GM23338 (cell line): ENCODE measurements at places on chromosomes 12 and 14. TPM values are rescaled to one million over a fixed set of nuclear protein-coding genes. Genes with fewer than 3 reads are reported as not detected.

The CCDC175 gene
- total RNA-seq: not detected in 2 replicates

The TRAFD1 gene
- total RNA-seq: 30.4 and 35.6 TPM in 2 replicates

GRCh38 chr12:38977132-38977531, 71.7 kb upstream of the CPNE8 start:
- no peaks in the 10 kb centered on the region for H3K36me3 ChIP-seq
- no peaks in the 10 kb centered on the region for H3K4me1 ChIP-seq
- DNase-seq: no peak
- no peak overlapping the region for H3K4me3 ChIP-seq
- H3K27ac ChIP-seq: no peak overlapping the region
- no peaks in the 10 kb centered on the region for H3K27me3 ChIP-seq

DNA sequence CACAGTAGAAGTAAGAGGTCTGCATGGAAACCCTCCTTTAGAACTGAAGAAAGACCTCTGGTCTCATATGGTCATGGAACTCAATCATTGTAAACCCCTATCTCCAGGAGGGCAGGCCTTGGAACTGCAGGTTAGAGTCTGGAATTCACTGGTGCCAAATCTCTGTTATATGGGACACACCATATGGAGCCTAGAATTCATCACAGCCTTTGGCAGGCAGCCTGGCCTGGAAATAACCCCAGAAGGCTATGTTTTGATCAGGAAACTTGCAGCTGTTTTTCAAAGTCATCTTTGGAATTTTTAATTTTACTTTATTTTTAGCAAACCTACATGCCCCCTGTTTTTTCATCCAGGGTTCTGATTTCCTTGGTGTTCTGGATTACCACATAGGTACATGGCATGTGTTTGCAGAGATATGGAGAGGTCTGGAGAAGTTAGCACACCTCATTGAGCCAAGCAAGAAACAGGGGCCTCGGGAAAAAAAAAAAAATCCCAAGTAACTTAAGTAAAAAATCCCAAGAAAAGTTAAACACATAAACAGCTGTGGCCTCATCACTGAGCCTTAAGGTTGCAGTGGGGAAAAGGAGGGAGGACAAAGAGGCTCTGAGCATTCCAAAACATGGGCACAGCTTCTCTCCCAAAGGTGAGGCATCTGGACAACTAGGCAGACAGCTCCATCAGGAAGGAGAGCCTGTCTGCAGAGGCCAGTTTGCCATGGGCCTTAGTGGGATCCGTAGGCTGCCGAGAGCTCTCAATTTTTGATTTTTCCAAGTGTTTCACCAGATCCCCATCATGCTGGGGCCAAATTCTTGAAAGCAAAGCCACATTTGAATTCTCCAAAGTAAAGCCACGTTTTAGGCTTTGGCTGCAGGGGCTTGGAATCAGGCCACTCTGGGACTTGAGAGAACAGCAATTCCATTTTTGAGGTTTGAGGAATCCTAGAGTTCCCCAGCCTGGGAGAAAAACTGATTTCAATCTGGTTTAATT, 339.6 kb upstream of the TBX3 start:
- no peak overlapping the region for H3K4me3 ChIP-seq
- H3K4me1 ChIP-seq: no peaks in the 10 kb centered on the region
- no peaks in the 10 kb centered on the region for H3K36me3 ChIP-seq
- no peak overlapping the region for H3K27ac ChIP-seq

DNA sequence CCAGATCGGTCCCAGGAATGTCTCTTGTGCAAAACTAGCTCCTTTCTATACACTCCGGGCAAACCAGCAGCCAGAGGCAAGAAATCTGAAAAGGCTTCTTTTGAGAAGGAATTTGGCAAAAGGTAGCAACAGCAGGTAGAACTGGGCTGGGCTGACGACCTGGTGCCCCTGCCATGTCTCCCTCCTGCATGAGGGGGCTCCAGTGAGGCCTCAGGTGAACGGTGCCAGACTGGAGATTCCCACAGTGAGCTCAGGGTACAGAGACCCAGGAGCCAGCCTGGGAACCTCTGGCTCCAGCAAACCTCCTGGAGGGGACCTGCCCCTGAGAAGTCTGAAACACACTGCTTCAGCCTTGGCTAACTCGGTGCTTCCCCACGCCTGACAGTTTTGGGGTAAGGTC, 10.8 kb downstream of the ITPK1 start:
- H3K36me3 ChIP-seq: no peaks in the 10 kb centered on the region
- H3K4me3 ChIP-seq: no peak overlapping the region
- no peak overlapping the region for H3K27ac ChIP-seq
- no peaks in the 10 kb centered on the region for H3K27me3 ChIP-seq

DNA sequence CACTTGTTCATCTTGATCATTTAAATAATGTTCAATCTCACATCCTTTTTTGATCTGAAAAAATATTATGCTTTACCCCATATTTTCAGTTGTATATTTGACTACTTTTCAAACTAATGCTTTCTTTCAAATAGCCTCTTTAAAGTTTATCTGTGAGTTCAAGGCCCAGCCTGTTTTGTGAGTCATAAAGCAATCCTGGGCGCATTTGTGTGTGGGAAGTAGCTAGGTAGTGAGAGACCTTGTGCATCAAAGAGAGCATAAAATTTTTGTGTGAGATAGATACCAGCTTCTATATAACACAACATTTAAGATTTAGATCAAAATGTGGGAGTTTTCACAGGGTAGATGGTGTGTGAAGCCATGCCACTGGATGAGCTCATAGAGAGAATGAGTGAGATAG, 405.6 kb downstream of the NAV3 start:
- no peak overlapping the region for H3K4me3 ChIP-seq
- H3K4me1 ChIP-seq: peaks cover 52% of the 10 kb centered on the region
- no peak overlapping the region for H3K27ac ChIP-seq
- no peak for DNase-seq
- H3K27me3 ChIP-seq: no peaks in the 10 kb centered on the region

- H3K4me3 ChIP-seq: no peak overlapping the region
- H3K36me3 ChIP-seq: no peaks in the 10 kb centered on the region
- no peak overlapping the region for H3K27ac ChIP-seq
- no peaks in the 10 kb centered on the region for H3K27me3 ChIP-seq
- peak; percentile 89 for DNase-seq
- H3K4me1 ChIP-seq: no peaks in the 10 kb centered on the region
Measured at GRCh38 chr14:76456200-76456599, 80.3 kb downstream of the ESRRB start.

DNA sequence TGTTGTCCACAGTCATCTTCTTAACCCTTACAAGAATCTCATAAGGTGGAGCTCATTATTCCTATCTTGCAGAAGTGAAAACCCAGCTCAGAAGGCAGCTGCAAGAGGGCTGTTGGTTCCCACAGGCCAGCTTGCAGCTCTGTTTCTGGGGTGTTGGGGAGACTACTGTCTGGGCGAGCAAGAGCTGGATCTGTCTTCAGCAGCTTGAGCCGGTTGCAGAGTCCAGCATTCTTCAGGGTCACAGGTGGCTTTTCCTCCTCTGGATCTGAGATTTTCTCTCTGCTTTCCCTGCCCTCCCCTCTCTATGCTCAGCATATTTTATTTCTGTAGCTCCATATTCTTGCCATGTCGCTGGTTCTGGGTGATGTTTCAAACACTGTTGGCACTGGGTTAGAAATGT, 87.4 kb downstream of the PAPOLA start:
- no peak overlapping the region for H3K4me3 ChIP-seq
- H3K36me3 ChIP-seq: no peaks in the 10 kb centered on the region
- no peak overlapping the region for H3K27ac ChIP-seq

DNA sequence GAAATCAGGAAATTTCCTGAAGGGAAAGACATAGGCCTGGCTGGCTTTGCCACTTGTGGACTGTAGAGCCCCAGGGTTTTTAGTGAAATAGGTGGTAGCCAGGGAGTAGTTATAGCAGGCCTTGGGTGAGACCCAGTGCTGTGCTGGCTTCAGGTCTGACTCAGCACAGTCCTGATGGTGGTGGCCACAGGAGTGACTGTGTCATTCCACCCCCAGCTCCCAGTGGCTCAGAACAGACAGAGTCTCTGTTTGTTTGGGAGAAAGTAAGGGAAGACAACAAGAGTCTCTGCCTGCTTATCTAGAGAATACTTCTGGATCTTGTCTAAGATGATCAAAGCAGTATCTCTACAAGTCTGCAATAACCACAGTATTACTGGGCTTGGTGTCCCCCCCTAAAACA, 27.5 kb upstream of the OR6J1 start:
- DNase-seq: no peak
- H3K4me3 ChIP-seq: no peak overlapping the region
- H3K4me1 ChIP-seq: no peaks in the 10 kb centered on the region
- H3K27me3 ChIP-seq: no peaks in the 10 kb centered on the region
- H3K27ac ChIP-seq: no peak overlapping the region

- H3K36me3 ChIP-seq: no peaks in the 10 kb centered on the region
- no peak overlapping the region for H3K4me3 ChIP-seq
- H3K27ac ChIP-seq: no peak overlapping the region
- DNase-seq: peak; percentile 24
- H3K4me1 ChIP-seq: peaks cover 39% of the 10 kb centered on the region
Measured at GRCh38 chr12:76719171-76720041, 44.5 kb upstream of the ZDHHC17 start.

DNA sequence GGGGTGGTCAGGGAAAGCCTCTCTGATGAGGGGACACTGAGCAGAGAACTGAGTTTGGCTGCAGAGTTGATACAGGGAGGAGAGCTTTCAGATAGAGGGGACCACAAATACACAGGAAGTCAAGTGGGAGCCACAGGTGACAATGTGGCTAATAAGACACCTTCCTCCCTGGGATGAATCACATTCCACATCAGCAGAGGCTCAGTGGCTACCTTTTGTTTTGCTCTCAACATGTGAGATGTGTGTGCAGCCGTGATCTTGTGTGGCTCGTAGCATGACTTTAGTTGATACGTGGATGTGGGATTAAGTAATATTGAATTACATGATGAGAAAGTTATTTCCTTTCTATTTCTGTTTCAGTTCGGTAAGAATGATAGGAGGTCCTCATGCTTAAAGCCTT, 7.5 kb downstream of the CRADD start:
- H3K4me3 ChIP-seq: no peak overlapping the region
- DNase-seq: no peak
- H3K27ac ChIP-seq: no peak overlapping the region
- H3K27me3 ChIP-seq: no peaks in the 10 kb centered on the region
- H3K36me3 ChIP-seq: no peaks in the 10 kb centered on the region

GRCh38 chr12:27338473-27338872, 5.8 kb downstream of the BMAL2 start:
- peaks cover 24% of the 10 kb centered on the region for H3K4me1 ChIP-seq
- no peaks in the 10 kb centered on the region for H3K36me3 ChIP-seq
- H3K27me3 ChIP-seq: peaks cover 15% of the 10 kb centered on the region
- no peak overlapping the region for H3K27ac ChIP-seq
- no peak for DNase-seq

DNA sequence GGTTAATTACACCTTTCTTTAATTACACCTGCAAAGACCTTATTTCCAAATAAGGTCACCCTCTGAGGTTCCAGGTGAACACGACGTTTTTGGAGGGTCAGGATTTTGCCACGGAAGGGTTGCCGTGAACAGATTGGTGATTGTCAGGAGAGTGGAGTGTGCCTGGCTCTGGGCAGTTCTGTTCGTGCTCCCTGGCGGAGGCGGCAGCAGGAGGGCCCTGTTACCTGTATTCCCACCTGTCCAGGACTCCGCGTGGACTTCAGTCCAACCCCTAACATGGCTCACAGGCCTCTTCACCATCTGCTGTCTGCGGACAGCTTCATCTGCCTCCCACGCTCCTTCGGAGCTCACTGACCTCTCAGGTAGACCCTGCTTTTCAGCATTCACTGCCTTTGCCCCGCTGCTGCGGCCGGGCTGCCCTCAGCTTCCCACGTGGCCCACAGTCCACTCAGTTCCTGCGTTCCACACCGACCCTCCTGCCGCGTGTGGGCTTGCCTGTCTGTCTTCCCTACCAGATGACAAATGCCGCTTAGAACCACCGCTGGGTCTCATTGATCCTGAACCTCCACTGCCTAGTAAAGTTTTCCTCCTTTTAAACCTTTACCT, 187.5 kb upstream of the DIO3 start:
- no peaks in the 10 kb centered on the region for H3K36me3 ChIP-seq
- H3K4me3 ChIP-seq: no peak overlapping the region
